ENCODE measurements at places on chromosomes 11 and 22.

DNA sequence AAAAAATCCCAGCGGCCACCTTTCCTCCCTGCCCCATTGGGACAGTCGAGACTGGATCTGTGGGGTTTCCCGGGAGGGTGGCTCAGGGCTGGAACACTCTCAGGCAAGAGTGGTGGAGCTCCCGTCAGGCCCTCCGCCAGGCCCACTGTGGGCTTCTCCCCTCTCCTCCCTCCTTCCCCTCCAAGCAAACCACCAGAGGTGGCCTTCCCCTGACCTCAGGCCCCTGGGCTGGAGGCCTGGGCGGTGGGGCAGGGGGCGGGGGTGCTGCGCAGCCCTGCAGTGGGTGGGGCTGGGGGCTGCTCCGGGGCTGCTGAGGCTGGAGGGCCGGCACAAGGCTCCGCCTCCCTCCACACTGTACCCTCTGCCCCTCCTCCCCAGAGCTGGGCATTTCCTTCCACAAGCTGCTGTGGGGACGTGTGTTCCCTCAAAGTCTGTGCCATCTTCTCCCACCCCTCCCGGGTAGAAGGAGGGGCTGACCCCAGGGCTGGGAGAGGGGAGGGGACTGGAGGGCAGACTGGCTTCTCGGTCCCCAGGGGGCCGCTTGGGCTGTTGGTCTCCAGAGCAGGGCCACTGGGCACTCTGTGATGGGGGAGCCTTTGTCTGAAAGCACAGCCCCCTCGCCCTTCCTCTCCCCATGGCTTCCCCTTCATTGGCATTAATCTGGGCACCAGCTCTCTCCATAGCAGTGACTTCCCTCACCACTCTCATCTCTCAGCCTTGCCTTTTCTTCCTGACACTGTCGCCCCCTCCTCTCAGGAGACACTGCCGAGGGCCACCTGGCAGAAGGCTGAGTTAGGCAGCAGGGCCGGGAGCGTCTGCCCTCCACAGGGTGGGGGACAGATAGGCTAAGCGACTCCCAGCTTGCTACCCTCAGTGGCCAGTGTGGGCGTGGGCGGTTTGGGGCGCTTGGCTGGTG is 7.1 kb downstream of the RCOR2 start:
- DNase-seq = no peak

DNA sequence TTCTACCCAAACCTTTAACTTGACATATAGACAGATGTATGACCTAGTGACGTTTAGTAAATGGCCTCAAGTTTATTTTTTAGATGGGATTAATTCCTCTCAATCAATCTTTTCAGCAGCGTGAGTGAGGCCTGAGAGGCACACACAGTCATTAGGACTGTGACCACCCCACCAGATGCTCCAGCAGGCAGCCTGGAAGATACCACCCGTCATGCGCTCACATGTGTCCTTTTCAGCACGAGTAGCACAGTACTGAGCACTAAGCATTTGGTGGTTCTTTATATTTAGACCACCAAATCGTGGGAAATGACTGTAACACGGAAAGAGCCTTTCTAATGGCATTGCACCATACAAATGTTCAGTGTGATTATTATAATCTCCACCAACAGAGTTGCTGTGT is 354.6 kb upstream of the DDI1 start:
- no peak for DNase-seq

DNA sequence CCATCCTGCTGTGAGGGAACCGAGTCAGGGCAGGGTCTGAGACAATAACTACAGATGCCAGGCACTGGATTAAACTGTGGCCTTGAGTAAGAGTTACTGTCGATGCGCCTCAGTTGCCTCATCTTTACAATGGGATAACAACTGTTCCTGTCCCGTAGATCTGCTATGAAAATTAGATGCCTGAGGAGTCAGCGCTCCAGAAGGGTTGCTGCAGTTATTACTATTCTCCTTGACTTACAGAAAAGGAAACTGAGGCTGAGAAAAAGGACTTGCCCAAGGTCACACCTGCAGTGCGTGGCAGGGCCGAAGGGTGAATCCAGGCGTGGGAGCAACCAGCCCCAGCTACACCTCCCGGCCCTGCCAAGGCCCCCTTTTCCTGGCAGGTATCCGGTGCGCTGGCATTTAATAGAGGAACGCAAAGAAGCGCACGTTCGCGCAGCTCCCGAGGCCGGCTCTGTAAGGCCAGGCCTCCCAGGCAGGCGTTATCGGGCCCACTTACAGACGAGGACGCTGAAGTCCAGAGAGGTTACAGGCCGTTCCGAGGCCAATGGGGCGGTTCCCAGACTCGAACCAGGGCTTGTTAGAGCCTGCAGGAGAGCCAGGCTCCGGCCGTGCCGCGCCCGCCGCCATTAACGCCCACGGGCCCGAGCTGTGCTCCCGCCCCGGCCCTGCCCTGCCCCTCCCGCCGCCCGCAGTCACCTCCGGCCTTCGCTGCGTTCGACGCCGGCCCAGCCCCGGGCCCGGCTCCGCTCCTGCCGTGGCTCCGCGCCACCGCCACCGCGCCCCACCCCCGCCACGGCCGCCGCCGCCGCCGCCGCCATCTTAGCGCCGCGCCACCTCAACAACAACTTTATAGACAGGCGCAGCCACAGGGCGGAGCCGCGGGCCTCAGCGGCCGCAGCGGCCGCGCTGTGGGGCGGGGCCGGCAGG is at the start of gene C11orf68:
TSS of gene C11orf68 (minus strand) at position 852 of the 930 bp plus-strand sequence. CDS start at position 821, 31 bp downstream.
- no peak for DNase-seq

DNA sequence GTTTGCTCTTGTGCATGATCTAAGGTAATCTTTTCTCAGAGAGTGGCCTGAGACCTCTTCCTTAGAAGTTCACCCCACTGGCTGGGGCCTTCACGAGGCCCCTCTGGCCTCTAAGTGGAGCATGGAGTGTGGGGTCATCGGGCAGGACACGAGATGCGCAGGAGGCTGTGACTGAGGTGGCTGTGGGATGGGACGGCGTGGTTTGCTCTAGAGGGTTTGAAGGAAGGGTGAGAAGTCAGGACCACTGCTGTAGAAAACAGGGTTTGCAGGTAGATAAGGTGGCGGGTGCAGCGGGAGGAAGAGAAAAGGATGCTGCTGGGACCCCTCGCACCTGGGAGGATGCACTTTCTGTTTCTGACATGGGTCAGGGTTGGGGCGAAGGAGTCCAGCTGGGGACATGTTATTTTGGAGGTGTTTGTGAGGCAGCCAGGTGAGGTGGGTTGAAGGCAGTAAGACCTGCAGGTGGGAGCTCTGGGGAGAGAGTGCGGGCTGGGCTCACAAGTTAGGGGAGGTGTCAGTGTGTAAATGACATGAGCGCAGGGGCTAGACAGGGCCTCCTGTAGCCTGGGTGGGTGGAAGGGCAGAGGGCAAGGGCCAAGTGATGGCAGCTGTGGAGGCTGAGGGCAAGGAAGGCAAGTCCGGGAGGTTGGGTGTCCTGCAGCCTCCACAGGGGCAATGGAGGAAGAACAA is 62.5 kb downstream of the KCNQ1 start:
- no peak for DNase-seq

DNA sequence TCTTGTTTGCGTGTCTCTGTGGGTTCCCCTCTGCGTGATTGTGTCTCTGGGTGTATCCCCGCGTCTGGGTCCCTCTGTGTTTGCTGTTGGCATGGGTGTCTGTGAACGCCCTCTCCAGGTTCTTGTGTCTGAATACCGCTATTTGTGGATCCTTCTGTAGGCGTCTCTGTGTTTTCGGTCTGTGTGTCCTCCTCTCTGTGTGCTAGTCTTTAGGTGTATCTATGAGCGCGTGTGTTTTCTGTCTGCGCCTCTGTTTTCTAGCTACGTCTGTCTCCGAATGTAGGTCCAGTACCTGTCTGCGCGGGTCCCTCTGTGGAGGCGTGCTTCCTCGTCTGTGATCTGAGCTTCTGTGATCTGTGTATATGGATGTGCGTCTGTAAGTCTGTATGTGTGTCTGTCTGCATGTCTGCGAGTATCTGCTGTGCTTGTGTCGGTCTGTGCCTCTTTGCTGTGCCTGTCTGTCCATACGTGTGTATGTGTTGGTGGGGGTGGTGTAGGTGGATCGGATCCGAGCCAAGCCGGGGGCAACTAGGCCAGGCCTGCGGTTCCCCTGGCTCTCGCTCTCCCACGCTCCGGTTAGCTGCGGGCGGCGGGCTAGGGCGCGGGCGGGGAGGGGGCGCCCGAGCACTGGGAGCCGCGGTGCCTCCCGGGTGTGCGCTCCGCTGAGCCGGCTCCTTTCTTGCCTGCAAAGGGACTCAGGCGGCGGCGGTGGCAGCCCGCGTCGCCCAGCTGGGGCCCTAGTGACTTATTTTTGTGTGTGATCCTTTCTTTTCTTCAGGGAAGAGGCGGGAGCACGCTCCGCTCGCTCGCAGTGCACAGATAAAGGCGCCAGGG is 105.3 kb upstream of the E2F8 start:
- DNase-seq = no peak

DNA sequence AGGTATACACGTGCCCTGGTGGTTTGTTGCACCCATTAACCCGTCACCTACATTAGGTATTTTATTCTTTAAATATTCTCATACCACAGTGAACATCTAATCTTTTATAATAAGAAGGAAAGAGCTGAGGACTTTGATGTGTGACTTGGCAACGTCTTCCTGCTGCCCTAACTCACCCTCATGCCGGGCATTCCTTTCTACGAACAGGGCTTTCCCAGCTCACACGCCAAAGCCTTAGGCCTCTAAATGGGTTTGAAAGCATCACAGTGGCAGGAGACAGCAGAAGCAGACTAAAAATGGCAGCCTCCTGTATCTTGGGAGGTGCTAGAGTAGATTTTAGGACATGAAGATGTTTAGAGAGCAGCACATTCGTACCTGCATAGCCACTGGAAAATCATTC is 52.6 kb downstream of the CLTCL1 start:
- no peak for DNase-seq

- no peak for DNase-seq
These were observed 48.8 kb downstream of the SMCO4 start for GRCh38 chr11:93494357-93494756.

- no peak for DNase-seq
These were observed 14.0 kb upstream of the SESN3 start for GRCh38 chr11:95245038-95245437.

DNA sequence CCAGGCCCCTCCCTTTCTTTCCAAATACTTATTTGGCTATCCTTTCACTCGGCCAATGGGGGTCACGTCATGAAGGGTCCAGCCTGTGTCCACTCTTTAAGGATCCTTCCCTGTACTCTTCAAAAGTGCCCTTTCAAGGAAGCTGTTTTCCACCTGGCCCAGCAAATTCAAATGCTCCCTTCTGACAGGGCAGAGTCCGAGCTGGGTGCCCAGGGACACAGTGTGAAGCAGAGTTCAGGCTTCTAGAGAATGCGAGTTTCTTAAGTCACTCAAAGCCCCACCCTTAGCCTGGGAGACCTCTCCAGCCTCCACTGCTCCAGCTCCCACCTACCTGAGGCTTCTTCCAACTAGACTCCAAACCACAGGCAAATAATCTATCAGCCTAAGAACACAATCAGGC is 5.5 kb upstream of the APOA1 start:
- DNase-seq = no peak

DNA sequence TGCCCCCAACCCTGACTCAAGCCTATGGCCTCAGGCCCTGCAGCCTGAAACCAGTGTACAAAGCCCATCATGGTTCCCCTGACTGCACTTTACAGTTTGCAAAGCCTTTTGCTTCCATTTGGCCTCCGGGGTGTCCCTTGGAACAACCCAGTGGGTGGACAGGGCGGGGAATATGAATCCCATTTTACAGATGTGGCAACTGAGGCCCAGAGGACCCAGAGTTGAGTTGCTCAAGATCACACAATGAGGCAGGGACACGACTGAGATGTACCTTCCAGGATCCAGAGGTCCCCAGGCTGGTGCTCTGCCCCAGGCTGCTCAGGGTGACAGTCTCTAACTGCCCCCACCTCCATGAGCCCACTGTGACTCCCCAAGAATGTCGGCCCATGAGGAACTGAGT is 5.4 kb upstream of the POLDIP3 start:
- DNase-seq = no peak
